ENCODE measurements at places on chromosomes 1 and 21.
A peak's percentile ranks its signal among the peaks of the same experiment; 100 is the strongest.

DNA sequence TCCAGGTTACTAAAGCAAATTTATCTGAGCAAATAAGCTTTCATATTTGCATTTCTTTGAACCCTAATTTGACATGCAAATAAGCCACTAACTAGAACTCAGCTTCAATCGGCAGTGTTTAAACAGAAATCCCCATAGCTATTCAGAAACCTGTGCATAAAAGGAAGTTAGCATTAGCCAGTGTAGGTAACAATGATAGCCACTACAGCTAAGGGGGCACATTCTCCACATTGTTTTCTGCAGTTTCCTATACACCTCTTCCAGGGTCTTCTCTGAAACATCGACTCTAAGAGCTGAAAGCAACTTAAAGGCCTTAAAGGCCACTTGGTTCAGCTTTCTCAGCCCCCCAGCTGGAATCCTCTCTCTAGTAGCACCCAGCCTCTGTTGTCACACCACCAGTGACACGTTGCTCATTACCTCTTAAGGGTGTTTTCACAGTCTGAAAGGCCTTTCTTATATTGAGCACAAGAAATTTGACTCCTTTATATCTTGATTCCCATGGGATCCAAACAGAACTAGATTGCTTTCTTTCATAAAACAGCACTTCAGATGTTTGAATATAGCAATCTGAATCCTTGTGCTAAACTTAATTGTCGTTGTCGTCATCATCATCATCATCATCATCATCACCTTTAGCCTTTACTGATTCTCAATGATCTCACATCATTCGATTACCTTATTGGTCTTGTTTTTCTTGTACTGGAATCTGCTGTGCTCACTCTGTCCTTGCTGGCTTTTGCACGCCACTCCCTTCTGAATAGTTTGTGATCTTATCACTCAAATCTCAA lies 93.9 kb upstream of the DAB1 start:
- DNase-seq: no peak

DNA sequence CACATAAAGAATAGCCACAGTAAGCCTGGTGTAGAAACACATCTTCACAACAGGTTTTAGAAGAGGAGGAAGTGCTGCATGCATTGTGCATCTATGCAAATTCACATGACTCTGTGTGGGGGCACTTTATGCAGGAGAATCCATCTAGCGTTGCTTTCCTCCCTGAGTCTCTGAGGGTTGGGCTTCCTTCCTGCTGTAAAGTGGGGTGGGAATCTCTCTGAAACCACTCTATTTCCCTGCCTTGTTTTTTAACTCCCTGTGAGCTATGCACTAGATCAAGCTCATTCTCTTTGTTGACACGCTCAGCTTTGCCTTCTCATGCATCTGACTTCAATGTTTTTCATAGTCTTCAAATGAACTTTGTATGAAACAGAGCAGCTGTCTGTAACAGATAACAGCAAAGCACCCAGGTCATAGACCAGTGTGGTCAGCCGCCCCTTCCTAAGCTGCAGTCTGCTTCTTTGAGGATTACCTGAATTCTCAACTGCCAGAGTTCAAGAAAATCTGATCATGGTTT lies 102.7 kb upstream of the DPH5 start:
- peak; percentile 74 for DNase-seq

GRCh38 chr1:208256091-208256490 lies 11.9 kb upstream of the PLXNA2 start:
- DNase-seq: no peak

GRCh38 chr1:245762396-245762910 lies 607.7 kb downstream of the KIF26B start:
- DNase-seq: no peak

- DNase-seq: no peak
Measured at GRCh38 chr1:29383746-29384371, 147.5 kb downstream of the PTPRU start.

- DNase-seq: peak; percentile 12
Measured at GRCh38 chr1:8025671-8026144, 401 bp downstream of the ERRFI1 start.

DNA sequence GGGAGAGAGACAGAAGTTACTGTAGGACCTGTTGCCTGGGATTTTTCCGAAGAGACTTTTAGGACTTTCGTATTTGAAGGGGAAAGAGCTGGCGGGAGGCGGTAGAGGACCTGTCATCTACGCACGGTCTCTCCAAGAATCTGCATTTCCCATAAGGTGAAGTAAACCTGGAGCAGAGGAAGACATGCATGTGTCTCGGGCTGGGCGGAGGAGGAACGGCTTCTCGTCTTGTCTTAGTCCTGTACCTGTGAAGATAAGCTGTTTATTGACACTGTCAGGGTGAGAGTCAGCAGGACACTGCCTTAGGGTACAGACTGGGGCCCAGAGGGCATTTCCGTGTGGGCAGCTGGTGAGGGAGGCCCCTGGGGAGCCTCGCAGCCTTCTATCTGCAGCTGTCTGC lies 123.4 kb upstream of the COL6A1 start:
- DNase-seq: no peak
